ENCODE measurements at places on chromosomes 5 and 9. TPM values are rescaled to one million over a fixed set of nuclear protein-coding genes. Genes with fewer than 3 reads are reported as not detected.
A peak's percentile ranks its signal among the peaks of the same experiment; 100 is the strongest.

The INIP gene
- total RNA-seq, result 21.7 TPM

The GABRA6 gene
- not detected for total RNA-seq

The ARL10 gene
- total RNA-seq, result 4.1 TPM

- no peaks in the 10 kb centered on the region for H3K27me3 ChIP-seq
Measured at GRCh38 chr5:142700566-142700965, 14.7 kb upstream of the FGF1 start.

- no peaks in the 10 kb centered on the region for H3K27me3 ChIP-seq
- no peaks in the 10 kb centered on the region for H3K4me1 ChIP-seq
- H3K4me3 ChIP-seq, result no peak overlapping the region
- H3K36me3 ChIP-seq, result no peaks in the 10 kb centered on the region
- no peak for DNase-seq
- no peak overlapping the region for H3K27ac ChIP-seq
Measured at GRCh38 chr5:150208187-150209098, 18.6 kb downstream of the SLC6A7 start.

DNA sequence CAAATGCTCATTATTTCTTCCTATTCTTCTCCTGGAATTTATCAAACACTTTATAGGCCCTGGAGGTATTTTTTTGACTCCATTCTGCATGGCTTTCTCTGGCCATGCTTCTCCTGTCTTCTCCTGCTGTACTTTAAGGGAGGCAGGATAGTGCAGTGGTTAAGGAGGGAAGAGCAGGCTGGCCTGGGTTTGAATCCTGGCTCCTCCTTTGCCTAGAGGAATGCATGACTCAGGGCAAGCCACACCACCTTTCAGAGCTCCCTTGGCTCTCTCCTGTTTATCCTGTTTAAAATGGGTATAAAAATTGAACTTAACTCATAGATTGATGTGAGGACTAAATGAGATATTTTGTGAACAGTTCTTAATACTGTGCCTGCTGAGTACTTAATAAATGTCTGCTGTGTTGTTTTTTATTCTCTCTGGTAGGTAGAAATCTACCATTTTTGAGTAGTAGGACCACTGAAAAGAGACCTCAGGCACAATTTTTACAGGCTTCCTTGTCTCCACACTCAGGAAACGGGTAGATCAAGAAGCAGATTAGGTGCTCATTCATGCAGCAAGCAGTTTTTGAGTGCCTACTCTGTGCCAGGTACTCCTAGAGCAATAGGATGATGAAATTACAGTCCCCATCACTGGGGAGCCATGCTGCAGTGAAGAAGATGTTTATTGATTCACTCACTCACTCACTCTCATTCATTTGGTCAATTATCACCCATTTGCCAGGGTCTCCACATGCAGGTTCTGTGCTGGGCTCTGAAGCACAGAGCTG lies 32.7 kb upstream of the ARAP3 start:
- no peak overlapping the region for H3K4me3 ChIP-seq
- H3K27ac ChIP-seq, result no peak overlapping the region
- DNase-seq, result no peak
- no peaks in the 10 kb centered on the region for H3K4me1 ChIP-seq
- H3K36me3 ChIP-seq, result no peaks in the 10 kb centered on the region

- no peaks in the 10 kb centered on the region for H3K27me3 ChIP-seq
Measured at GRCh38 chr5:33969572-33970452, 14.7 kb downstream of the SLC45A2 start.

- no peaks in the 10 kb centered on the region for H3K4me1 ChIP-seq
- no peak overlapping the region for H3K4me3 ChIP-seq
- no peak overlapping the region for H3K27ac ChIP-seq
- no peaks in the 10 kb centered on the region for H3K36me3 ChIP-seq
Measured at GRCh38 chr5:65413822-65414221, 67.9 kb downstream of the ADAMTS6 start.

GRCh38 chr5:129629575-129629974 lies 118.3 kb upstream of the MINAR2 start:
- no peak overlapping the region for H3K4me3 ChIP-seq
- no peaks in the 10 kb centered on the region for H3K4me1 ChIP-seq
- no peaks in the 10 kb centered on the region for H3K36me3 ChIP-seq
- H3K27ac ChIP-seq, result no peak overlapping the region

DNA sequence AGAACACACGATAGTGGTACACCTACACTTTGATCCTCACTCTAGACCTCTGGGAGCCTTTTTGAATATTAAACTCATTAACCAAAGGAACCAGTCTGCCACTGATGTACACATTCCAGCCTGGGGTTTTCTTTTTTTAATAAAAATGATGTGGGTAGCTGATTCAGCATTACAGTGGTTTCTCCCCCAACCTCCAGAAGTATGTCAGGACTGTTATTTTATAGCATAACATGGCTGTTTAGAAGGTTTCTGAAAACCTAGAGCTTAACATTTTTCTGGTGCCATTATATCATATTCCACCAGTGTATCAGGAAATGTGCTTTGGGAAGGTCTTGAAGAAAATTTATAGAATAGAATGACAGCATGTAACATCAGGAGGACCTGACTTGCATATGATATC lies 540.9 kb upstream of the WWC1 start:
- H3K4me3 ChIP-seq, result no peak overlapping the region
- no peaks in the 10 kb centered on the region for H3K36me3 ChIP-seq
- no peaks in the 10 kb centered on the region for H3K27me3 ChIP-seq
- no peaks in the 10 kb centered on the region for H3K4me1 ChIP-seq
- no peak for DNase-seq
- no peak overlapping the region for H3K27ac ChIP-seq

DNA sequence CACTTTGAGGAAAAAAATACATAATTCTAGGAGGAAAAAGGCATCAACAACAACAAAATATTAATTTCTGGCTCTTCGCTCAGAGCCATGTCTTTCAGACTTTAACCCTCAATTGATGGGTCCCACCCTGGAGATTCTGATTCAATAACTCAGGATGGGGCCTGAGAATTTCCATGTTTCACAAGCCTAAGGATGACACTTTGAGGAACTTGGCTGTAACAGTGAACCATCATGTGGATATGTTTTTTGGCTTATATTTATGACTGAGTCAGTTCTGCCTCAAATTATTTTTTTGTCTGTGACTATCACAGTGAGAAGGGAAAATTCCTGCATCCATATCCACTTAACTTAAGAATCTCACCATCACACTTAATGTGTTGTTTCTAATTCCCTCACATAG lies 504.6 kb downstream of the RASEF start:
- no peak for DNase-seq
- H3K4me3 ChIP-seq, result no peak overlapping the region
- H3K27ac ChIP-seq, result no peak overlapping the region

DNA sequence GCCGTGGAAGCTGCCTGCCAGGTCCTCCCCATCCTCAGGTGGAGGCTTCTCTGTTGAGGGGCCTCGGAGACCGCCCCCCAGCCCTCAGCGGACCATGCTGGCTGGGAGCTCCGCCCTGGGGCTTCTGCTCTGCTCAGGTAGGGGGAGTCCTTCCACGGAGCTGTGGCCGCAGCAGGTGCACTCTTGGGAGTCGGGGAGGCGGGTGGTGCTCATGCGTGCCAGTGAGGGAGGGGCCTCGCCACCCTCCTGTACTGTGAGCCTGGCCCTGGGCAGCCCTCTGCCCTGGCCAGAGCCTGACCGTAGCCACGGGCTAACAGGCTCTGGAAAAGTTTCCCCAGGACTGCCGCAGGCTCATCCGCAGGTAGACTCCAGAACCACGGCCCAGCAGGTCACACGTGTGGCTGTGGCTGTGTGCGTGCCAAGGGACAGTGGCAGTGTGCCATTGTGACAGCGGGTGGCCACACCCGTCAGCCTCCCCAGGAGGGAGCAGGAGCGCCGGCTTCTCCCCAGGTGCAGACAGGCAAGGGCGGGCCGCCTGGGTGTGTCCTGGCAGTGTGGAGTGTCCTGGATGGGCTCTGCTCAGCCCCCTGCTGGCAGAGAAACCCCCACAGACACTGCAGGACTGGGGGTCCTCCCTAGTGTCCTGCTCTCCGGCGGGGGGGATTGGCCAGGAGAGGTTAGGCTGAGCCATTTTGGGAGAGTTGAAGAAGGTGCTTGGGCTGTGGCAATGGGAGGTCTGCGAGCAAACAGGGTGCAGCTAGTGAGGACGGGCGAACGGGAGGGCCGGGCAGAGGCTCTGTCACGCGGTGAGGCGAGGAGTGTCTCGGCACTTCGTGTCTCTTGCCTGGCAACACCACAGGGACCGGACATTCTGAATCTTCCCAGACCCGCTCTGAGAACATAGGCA lies 29.5 kb downstream of the TPPP start:
- H3K4me3 ChIP-seq, result no peak overlapping the region
- no peak for DNase-seq
- no peak overlapping the region for H3K27ac ChIP-seq
- no peaks in the 10 kb centered on the region for H3K27me3 ChIP-seq
- no peaks in the 10 kb centered on the region for H3K36me3 ChIP-seq

GRCh38 chr9:16180546-16180945 lies 627.7 kb downstream of the CCDC171 start:
- no peaks in the 10 kb centered on the region for H3K27me3 ChIP-seq
- no peak for DNase-seq
- no peaks in the 10 kb centered on the region for H3K4me1 ChIP-seq
- no peaks in the 10 kb centered on the region for H3K36me3 ChIP-seq
- H3K27ac ChIP-seq, result no peak overlapping the region

GRCh38 chr9:7286101-7286500 lies 513.5 kb downstream of the DMAC1 start:
- H3K27me3 ChIP-seq, result peaks cover 7% of the 10 kb centered on the region
- DNase-seq, result no peak
- no peaks in the 10 kb centered on the region for H3K4me1 ChIP-seq
- no peak overlapping the region for H3K4me3 ChIP-seq

DNA sequence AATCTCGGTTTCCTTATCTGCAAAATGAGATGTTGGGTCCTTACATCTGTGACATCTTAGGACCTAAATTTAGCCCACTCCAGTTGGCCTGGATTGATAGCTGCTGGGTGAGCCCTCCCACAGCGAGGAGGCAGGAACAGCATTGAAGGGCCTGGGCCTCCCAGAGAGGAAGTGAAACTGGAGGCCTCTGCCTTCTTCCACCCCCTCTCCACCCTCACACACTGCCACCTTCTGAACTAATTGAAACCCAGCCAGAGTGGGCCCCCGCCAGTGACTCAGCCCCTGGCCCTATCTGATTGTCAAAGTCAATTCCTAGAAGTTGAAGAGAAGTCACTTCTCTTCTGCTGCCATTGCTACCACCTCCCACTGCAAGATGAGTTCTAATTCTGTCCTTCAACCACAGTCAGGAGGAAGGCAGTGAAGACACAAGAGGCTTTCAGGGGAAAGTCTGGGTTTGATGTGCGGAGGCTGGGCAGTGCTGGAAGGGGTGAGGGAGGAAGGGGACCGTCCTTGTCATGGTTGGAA lies 55.2 kb upstream of the NEK6 start:
- H3K36me3 ChIP-seq, result no peaks in the 10 kb centered on the region
- H3K27ac ChIP-seq, result no peak overlapping the region
- H3K27me3 ChIP-seq, result no peaks in the 10 kb centered on the region
- H3K4me1 ChIP-seq, result no peaks in the 10 kb centered on the region

GRCh38 chr5:41649659-41650058 lies 139.3 kb upstream of the PLCXD3 start:
- no peak for DNase-seq
- H3K27ac ChIP-seq, result no peak overlapping the region
- H3K27me3 ChIP-seq, result no peaks in the 10 kb centered on the region
- no peaks in the 10 kb centered on the region for H3K36me3 ChIP-seq
- no peak overlapping the region for H3K4me3 ChIP-seq

DNA sequence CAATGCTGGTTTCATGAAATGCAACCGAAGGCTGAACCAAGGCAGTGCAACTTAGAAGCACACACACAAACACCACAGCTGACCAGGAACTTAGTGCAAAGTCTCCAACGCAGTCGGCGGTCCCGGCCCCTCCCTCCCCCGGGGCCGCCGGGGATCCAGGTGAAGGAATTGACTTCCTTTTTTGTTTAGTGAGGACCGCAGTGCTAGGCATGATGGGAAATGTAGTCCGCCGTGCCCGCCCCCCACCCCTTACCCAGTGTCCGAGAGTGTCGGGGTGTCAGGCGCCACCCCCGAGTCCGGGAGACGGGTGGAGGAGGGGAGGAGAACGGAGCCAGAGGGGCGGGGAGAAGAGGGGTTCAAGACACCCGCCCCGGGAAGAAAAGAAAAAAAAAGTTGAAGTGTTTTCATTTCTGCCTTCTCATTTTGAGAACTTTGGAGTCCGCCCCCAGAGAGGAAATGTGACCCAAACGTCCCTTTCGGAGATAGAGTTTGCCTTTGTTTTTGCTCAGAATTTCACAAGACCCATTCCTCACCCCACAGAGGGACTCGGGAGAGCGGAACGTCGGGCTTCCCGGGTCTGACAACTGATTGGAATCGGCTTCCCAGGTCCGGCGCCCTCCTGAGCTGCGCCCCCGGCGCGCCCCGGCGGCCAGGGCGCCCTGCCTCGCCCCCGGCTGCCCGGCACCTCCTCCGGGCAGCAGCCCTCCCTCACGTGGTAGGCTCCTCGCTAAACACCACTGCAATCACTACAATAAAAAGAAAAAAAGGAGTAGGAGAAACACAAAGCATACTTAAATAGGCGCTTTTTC lies 2.0 kb downstream of the IER5L start:
- peak overlapping the region; percentile 95 for H3K27ac ChIP-seq
- peak overlapping the region; percentile 95 for H3K4me3 ChIP-seq
- peaks cover 25% of the 10 kb centered on the region for H3K4me1 ChIP-seq
- peak; percentile 78 for DNase-seq
- H3K36me3 ChIP-seq, result no peaks in the 10 kb centered on the region
- no peaks in the 10 kb centered on the region for H3K27me3 ChIP-seq

- H3K27me3 ChIP-seq, result no peaks in the 10 kb centered on the region
- H3K36me3 ChIP-seq, result no peaks in the 10 kb centered on the region
- H3K4me3 ChIP-seq, result no peak overlapping the region
Measured at GRCh38 chr5:66174338-66174737, 30.2 kb downstream of the SREK1 start.

GRCh38 chr5:35758151-35758724 lies 98.5 kb upstream of the IL7R start:
- no peak for DNase-seq
- no peaks in the 10 kb centered on the region for H3K27me3 ChIP-seq

- H3K27me3 ChIP-seq, result no peaks in the 10 kb centered on the region
- DNase-seq, result no peak
- H3K4me1 ChIP-seq, result no peaks in the 10 kb centered on the region
Measured at GRCh38 chr5:117077142-117077541, 502.5 kb upstream of the SEMA6A start.

DNA sequence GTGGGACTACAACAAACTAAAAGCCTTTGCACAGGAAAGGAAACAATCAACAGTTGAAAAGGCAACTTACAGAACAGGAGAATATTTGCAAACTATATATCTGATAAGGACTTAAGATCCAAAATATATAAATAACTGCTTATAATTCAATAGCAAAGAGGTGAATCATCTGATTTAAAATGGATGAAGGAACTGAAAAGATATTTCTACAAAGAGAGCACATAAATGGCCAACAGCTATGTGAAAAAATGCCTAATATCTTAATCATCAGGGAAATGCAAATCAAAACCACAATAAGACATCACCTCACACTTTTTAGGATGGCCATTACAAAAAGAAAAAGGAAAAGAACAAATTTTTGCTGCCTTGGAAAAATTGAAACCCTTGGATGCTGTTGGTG lies 100.4 kb downstream of the LURAP1L start:
- H3K4me3 ChIP-seq, result no peak overlapping the region
- H3K4me1 ChIP-seq, result no peaks in the 10 kb centered on the region
- no peaks in the 10 kb centered on the region for H3K36me3 ChIP-seq
- no peaks in the 10 kb centered on the region for H3K27me3 ChIP-seq

- DNase-seq, result no peak
- peaks cover 26% of the 10 kb centered on the region for H3K27me3 ChIP-seq
Measured at GRCh38 chr9:137298401-137299202, 3.5 kb downstream of the NRARP start.

GRCh38 chr9:133073086-133074014 lies 11.6 kb downstream of the CEL start:
- H3K27ac ChIP-seq, result no peak overlapping the region
- no peaks in the 10 kb centered on the region for H3K36me3 ChIP-seq
- DNase-seq, result no peak
- peaks cover 13% of the 10 kb centered on the region for H3K4me1 ChIP-seq
- no peaks in the 10 kb centered on the region for H3K27me3 ChIP-seq
- H3K4me3 ChIP-seq, result no peak overlapping the region

All from adrenal gland (tissue), 19 donors.